ENCODE measurements at places on chromosomes 4 and X.

DNA sequence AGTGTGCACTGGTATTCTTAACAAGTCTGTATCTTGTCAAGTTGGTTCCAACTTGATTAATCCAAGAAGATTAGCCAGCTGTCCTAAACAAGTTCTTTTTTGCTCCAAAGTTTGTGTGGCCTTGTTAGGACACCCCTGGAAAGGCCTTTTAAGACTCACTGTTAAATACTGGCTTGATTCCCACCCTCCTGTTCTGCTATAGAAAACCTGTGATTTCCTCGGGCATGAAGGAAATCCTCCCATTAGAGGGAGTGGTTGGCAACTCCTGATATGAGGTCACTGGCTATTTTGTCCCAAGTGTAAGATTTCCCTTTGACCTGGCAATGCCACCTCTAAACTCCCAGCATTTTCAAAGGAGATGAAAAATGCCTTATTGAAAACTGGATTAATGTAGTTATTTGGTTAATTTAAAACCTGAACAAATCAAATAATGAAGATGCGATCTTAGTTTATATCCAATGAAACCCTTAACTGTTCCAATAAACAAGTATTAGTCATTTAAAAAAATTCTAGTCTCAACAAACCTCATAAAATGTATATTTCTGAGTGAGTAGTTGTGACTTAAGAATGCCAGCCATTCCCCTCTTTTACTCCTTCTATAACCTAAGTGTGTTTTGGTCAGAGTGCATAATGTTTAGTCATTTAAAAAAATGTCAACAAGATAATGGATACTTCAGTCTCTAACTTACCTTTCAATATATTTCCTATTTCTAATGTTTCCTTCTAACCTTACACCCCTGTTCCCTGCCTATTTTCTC, 94.4 kb downstream of the NPNT start:
- DNase-seq: no peak

DNA sequence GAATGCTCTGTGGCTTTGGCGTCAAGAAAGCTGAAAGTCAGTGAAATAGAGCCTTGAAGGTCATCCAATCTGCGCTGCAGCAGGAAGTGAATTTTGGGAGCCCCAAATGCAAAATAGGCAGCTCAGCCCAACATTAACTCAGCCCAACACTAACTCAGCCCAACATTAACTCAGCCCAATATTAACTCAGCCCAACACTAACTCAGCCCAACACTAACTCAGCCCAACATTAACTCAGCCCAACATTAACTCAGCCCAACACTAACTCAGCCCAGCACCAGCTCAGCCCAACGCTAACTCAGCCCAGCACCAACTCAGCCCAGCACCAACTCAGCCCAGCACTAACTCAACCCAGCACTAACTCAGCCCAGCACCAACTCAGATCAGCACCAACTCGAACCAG, 71.5 kb downstream of the SORBS2 start:
- DNase-seq: no peak

DNA sequence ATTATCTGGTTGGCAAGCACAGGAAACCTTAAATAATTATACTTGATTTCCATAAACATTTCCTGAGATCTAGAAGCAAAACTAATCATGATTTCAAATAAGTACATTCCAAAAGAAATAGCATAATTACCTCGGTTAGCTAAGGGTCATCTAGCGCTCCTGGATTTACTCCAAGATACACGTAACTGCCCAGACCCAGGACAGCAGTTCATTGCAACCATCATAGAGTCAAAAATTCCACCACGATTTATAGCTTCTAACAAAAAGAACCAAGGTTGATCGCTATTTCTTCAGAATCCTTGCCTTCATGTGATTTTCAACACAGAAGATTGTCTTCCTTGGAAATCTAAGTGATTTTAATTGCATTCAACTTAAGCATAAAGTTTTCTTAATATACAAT, 1235.5 kb upstream of the TENM3 start:
- no peak for DNase-seq

DNA sequence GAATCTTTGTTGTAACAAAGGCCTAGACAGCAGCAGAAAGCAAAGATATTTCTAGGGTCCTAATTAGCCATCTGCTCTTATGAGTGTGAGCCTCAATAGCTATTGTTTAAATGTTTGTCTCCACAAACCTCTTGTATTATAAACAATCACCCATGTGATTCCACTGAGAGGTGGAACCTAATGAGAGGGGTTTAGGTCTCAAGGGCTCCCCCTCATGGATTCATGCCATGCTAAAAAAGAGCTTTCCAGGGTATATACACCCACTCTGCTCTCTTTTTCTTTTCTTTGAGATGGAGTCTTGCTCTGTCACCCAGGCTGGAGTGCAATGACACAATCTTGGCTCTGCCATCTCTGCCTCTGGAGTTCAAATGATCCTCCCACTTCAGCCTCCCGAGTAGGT, 42.1 kb downstream of the TRIM61 start:
- DNase-seq: no peak

DNA sequence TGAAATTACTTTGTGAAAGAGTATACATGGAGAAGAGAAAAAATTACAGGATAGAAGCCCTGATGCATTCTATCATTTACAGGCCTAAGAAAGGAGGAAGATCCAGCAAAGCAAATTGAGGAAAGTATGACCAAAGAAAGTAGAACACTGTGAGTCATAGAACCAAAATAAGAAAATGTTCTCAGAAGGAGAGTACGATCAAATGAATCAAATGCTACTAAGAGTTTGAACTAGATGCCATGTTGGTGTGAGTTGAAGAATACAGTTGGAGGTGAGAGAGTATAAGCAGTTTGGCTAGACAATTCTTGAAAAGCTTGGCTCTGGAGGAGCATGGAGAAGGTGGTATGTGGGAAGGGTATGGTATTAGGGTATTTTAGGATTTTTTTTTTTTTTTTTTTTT, 161.8 kb downstream of the RPA4 start:
- DNase-seq: no peak

- DNase-seq: no peak
These were observed 7.0 kb upstream of the LRAT start for GRCh38 chr4:154736770-154737169.

- DNase-seq: no peak
These were observed 9.8 kb upstream of the ACOT9 start for GRCh38 chrX:23752740-23753415.

- no peak for DNase-seq
These were observed 92.3 kb downstream of the PRDM5 start for GRCh38 chr4:120830204-120830603.

GRCh38 chrX:113962343-113962742, 621.5 kb upstream of the HTR2C start:
- no peak for DNase-seq

GRCh38 chrX:153687121-153688039, at the start of gene SLC6A8:
SLC6A8 (plus strand) TSS chrX:153687926; CDS start chrX:153688575, 649 bp downstream.
- no peak for DNase-seq

GRCh38 chrX:112137276-112137675, 54.7 kb upstream of the TRPC5 start:
- no peak for DNase-seq

- DNase-seq: no peak
These were observed 106.1 kb downstream of the GALNTL6 start for GRCh38 chr4:171919314-171919713.

GRCh38 chr4:634599-634985, 9.2 kb downstream of the PDE6B start:
- DNase-seq: no peak

GRCh38 chrX:124478046-124478445, 131.7 kb downstream of the SH2D1A start:
- no peak for DNase-seq

DNA sequence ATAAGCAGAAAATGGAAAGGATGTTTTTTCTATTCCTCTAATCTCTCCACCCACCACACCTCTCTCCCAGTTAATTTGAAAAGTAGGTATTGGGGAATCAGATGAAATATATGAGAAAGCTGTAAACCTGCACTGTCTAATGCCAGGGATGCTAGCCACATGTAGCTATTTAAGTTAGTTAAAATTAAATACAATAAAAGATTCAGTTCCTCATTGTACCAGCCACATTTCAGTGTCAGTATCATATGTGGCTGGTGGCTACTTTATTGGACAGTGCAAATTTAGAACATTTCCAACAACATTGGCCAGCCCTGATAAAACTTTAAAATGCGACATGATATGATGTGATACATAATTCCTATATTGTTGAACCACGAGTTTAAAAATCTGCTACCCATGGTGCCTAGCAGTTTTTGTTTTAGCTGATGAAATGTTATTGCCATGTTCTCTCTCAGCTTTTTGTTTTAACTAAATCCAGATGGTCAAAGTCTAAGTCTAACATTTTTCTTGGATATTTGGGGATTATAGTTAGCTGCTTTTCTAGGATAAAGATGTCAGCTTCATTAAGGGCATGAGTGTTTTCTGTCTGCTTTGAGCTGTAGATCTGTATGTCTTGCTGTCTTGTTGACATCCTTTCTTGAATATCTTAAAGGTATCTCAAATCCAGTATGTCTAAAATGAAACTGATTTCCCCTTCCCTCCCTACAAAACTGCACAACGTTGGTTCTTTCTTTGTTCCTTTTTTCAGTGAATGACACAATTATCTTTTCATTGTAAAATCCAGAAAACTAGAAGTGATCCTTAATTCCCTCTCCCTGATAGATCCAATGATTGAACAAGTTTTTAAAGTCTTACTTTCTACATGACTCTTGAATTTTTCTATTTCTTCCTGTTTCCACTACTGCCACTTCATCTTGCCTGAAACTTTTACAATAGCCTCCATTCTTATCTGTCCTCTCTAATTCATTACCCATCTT, 6.2 kb downstream of the ARFIP1 start:
- no peak for DNase-seq

GRCh38 chr4:52866734-52867133, 4.6 kb downstream of the RASL11B start:
- no peak for DNase-seq

- DNase-seq: no peak
These were observed 2.4 kb upstream of the BCORL1 start for GRCh38 chrX:129980001-129980401.

- no peak for DNase-seq
These were observed 20.5 kb downstream of the RAB40A start for GRCh38 chrX:103498786-103499185.

DNA sequence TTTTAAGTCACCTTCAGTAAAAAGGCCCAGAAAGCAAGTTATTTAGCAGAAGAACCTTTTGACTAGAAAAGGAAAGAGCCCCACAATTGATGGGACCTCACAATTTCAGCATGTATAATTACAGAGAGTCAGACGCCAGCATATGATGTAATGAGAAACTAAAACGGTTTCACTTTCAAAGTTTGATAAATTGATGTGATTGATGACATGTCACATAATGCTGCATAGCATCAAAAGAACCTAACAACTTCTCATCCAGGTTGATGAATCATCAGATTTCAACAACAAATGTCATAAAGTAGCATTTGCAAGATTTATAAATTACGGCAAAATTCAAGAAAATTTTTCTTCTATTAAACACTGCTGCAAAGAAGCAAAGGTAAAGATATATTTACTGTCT, 3.9 kb upstream of the GAR1 start:
- no peak for DNase-seq

- DNase-seq: peak; percentile 0
These were observed 126.9 kb upstream of the GPRIN3 start for GRCh38 chr4:89434364-89434988.

- DNase-seq: no peak
These were observed 754.3 kb upstream of the MAGEB2 start for GRCh38 chrX:29461039-29461438.

DNA sequence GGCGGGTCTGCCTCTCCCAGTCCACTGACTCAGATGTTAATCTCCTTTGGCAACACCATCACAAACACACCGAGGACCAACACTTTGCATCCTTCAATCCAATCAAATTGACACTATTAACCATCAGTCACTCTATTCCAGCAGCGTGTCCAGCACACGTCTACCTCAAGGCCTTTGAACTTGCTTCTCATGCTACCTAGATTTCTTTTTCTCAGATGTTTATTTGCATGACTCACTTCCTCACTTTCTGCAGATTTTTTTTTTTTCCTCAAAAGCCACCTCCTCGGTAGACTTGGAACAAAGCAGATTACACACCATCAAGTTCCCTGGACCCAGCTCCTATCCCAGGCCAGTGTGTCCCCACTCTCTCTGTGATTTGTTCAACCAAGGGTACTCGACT, 49.5 kb downstream of the SUPT20HL2 start:
- no peak for DNase-seq

GRCh38 chr4:149277705-149278104, 537.9 kb downstream of the IQCM start:
- DNase-seq: no peak

- no peak for DNase-seq
These were observed 26.1 kb downstream of the COQ2 start for GRCh38 chr4:83258461-83258860.

DNA sequence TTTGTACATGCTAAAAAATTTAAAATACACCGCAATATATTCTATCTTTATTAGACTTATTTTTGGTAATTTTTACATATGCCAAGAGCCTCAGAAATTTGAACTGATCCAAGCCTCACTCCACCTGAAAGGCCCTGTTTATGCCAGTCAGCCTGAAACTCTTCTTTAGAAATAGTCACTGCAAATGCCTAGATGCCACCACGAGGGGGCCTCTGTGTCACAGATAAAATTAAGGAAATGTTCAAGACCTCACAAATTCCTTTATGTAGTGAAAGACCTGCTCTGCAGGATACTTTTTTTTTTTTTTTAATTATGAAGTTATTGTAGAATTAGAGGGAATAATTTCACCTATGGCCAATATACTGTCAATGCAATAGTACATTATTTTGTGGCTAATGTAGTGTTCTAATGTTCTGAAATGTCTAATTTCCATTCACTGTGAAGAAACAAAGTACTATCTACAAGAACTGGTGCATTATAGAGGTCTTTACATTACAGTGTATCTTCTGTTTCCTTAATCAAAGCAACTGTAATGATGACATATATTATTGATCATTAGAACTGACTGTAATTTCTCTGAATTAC, 69.8 kb downstream of the DTHD1 start:
- no peak for DNase-seq

GRCh38 chr4:137090951-137091350, 441.3 kb downstream of the PCDH18 start:
- DNase-seq: no peak

GRCh38 chr4:9891740-9892139, 110.3 kb downstream of the DRD5 start:
- no peak for DNase-seq

GRCh38 chr4:4789462-4789861, 70.0 kb upstream of the MSX1 start:
- DNase-seq: no peak

All from NCI-H2081 treated with DMSO at 0.1 percent for 48 hours (cell line).